Fibroblast of skin of left biceps (primary cell): ENCODE measurements at places on chromosomes 3 and 15.

- DNase-seq = no peak
Observed at GRCh38 chr3:23438657-23439056, 235.5 kb downstream of the UBE2E2 start.

- no peak for DNase-seq
Observed at GRCh38 chr15:96887730-96888129, 557.2 kb downstream of the NR2F2 start.

DNA sequence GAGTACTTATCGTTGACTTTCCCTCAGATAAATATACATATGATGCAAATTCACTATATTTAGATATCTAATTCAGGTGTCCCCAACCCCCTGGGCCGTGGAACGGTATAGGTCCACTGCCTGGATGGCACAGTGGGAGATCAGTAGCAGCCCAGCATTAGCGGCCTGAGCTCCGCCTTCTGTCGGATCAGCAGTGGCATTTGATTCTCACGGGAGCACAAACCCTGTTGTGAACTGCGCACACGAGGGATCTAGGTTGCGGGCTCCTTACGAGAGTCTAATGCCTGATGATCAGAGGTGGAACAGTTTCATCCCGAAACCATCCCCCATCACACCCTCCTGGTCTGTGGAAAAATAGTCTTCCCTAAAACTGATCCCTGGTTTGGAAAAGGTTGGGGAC, 6.9 kb downstream of the KNL1 start:
- no peak for DNase-seq

DNA sequence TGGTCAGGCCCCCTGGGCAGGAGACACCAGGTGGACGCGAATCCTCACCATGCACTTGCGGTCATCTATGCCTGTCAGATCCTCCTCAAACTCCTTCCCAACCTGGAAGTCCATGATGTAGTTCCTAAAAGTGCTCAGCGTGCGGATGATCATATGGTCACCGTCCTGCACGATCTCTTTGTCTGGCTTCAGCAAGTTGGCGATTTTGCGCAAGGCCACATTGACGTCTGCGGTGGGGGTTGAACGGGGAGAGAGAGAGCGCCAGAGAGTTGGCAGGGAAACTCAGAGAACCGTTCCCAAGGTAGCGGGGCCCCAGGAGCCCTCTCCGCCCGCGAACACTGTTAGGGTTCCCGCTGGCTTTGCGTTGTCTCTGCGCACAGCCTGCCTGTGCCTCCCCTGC, 809 bp downstream of the RBP1 start:
- DNase-seq = no peak

DNA sequence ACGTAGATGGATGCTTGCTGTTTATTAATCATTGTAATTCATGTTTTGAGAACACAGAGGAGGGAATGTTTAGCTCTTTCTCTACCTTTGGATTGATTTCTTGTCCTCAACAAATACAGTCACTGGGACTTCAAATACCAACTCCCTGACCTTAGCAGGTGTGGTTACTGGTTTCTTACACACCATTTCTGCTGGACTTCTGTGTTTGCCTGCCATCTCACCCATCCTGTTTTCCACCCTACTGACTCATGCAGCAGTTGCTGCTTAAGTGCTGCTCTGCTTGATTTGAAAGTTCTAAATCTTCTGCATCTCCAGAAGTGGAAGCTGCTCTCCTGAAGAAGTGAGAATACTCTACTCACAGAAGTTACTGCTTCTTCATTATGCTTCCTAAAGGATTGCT, 170.3 kb downstream of the ZPLD1 start:
- no peak for DNase-seq

- no peak for DNase-seq
Observed at GRCh38 chr15:74395319-74396145, 28.1 kb upstream of the CYP11A1 start.

GRCh38 chr15:89457086-89457485, 39.3 kb downstream of the RHCG start:
- no peak for DNase-seq

DNA sequence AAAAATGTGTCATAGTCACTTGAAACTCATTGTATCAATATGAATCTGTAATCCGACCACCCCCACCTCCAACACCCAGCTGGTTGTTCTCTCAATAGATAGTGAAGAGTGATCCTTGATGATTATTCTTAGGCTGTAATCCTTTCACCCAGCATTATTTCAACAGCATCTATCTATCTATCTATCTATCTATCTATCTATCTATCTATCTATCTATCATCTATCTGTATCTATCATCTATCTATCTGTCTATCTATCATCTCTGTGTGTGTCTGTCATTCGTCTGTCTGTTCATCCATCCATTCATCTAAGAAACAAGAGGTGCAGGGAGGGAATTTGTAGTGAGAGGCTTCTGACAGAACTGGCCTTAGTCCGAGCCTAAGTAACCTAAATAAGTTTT, 78.7 kb upstream of the IGSF10 start:
- DNase-seq = no peak

DNA sequence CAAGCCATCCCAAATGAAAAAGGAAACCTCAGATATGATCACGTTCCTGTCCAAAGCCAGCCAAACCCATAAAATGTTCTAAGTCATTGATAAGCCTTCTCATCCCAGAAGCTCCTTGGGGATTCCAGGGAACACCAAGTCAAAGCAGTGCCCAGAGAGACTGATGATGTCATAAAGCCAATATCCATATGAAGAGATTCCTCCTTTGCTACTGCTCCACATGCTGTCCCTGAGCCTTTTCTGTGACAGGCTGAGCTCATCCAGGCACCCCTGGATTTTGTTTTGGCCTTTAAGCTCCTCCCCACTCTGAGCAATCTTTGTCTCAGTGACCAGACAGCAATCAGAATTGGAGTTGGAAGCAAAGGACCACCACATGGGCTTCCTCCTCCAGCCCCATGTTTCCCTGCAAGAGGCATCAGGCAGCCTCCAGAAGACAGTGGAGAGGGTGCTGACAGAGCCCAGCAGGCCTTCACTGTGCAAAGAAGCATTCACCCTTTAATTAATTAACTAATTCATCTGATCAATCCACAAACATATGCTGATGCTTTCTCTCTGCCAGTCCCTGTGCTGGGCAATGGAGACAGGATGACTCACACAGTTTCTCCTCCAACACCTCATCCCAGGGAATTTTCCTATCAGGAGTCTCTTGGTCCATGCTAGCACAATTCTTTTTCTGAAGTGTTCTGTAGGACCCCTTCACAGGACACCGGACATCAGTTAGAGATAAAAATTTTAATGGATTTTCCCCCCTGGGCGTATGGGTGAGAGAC, 25.0 kb downstream of the MEX3B start:
- no peak for DNase-seq

- peak; percentile 22 for DNase-seq
Observed at GRCh38 chr3:145807990-145808389, 353.0 kb downstream of the PLOD2 start.

GRCh38 chr3:54573858-54574257, 354.0 kb downstream of the LRTM1 start:
- no peak for DNase-seq

GRCh38 chr3:10770981-10771380, 45.0 kb upstream of the SLC6A11 start:
- DNase-seq = no peak

- DNase-seq = no peak
Observed at GRCh38 chr3:30681649-30682211, 75.3 kb downstream of the TGFBR2 start.

DNA sequence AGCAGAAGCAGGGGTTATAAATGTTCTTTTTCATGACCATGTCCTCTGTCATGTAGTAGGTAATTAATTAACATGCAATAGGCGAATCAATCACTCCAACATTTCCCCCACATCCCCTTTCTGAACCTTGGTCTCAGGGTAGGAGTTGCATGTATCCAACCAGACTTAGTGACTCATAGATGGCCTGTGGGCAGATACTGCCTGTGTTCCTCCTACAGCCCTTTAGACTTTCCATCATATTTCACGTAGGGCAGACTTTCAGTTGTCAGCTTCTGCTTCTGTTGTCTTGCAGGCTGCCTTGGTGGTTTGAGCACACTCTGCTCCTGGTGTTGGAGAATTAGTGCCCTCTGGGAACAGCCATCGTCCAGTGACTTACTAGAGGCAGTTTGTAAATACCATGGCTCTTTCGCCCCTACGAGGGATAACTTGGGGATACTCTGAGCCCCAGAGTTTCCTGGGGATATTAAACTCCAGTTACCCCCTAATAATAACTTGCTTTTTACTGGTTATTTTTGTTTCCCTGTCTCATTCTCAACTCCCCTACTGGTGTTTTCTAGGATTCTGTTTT, 244.4 kb downstream of the EDEM1 start:
- DNase-seq = no peak

GRCh38 chr3:45790596-45790995, 5.7 kb downstream of the SLC6A20 start:
- no peak for DNase-seq

DNA sequence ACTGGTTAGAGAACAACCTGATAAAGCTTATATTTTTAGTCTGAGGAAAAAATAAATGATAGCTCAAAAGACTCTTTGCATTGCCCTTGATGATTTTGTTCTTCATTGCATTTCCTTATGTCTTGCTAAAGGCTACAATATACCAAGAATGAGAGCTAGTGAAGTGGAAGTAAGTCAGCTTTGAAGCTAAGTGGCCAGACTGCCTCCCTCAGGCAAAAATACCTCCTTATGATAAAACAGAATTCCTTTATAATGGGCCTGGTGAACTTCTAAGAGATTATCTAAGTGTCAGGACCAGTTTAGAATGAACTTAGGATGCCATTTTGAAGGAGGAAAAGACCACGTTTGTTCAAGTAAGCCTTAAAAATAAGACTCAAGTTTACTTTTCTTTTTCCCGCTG, 678.4 kb downstream of the ROBO2 start:
- no peak for DNase-seq

- no peak for DNase-seq
Observed at GRCh38 chr3:133887803-133888703, 7.6 kb downstream of the RAB6B start.

DNA sequence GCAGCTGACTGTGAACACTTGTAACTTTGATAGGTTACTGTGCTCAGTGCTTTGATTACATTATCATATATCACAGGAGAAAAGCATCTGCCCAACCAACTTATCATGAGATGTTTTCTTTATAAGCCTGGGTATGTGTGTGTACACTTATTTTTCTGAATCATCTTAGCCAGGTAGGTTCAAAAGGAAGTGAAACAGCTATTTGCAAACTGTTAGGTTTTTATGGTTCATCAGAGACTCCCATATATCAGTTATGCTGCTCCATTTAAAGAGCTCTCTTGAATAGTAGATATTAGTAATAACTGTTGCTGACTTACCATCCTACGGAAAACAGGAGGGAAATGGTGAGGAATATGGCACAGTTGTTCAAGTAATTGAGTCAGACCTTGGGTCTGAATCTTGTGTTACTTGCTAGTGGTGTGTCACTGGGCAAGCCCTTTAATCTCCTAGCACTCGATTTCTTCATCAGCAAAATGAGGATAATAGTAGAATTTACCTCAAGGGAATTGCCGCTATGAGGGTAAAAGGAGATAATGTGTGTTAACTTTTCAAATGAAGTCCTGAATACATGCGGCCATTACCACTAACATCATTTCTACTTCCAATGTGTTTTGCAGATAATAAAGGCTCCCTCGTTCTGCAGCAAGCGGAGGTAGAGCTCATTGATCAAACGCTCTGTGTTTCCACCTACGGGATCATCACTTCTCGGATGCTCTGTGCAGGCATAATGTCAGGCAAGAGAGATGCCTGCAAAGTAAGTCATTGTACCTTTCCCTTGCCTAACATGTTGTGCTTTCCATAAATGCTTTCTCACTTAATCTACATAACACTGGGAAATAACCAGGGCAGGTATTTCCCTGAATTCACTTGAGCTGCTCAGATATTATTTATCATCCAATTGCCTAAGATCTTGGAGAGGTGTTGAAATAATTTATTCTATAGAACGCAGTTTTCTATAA, 7.8 kb upstream of the C3orf52 start:
- no peak for DNase-seq

DNA sequence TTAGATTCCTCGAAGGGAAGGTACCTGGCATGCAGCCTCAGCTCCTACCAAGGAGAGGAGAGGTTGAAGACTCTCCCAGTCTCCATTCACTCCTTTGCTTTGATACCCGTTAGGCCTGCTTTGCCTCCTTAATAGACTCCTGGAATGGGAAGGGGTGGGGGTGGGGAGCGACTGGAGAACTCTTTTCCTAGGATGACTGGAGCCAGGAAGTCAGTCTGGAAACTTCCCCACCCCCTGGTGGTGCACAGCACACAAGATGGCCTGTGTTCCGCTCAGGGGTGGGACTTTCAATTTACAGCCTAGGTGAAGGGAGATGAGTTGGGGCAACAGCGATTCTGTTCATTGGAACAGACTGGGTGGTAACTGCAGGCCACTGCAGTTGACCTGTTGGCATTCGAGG, 21.4 kb upstream of the CELF6 start:
- DNase-seq = no peak

DNA sequence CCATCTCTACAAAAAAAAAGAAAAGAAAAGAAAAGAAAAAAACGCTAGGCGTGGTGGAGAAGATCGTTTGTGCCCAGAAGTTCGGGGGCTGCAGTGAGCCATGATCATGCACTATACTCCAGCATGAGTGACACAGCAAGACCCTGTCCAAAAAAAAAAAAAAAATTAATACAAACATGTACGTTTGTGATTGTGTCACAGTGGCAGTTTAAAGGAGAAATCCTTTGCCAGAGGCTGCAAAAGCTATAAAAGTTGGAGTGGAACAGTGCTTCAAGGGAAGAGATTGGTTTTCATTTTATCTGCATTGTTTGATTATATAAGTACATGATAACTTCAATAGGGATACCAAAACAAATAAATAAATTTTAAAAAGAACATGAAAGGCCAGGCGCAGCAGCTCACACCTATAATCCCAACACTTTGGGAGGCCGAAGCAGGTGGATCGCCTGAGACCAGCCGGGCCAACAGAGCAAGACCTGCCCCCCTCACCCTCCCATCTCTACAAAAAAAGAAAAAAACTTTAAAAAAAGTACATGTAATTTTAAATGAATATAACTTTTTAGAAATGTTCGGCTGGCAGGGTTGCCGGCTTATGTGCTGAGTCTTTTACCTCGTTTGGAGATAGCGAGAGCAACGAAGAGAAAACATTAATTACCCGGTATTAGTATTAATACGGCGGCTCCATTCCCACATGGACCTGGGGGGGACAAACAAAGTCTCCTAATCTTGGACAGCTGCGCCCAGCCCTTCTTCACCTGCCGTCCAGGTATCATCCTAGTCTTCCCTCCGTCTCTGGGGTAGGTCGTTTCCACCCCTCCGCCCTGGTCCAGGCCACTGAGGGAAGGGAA, 573 bp upstream of the DIS3L start:
- no peak for DNase-seq

DNA sequence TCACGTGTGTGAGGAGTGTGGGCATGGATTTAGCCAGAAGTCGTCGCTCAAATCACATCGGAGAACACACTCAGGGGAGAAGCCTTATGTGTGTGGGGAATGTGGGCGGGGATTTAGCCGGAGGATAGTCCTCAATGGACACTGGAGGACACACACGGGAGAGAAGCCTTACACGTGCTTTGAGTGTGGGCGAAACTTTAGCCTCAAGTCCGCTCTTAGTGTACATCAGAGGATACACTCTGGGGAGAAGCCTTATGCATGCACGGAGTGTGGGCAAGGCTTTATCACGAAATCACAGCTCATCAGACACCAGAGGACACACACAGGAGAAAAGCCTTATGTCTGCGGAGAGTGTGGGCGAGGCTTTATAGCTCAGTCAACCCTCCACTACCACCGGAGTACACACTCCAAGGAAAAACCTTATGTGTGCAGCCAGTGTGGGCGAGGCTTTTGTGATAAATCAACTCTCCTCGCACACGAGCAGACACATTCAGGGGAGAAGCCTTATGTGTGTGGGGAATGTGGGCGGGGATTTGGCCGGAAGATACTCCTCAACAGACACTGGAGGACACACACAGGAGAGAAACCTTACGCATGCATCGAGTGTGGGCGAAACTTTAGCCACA, 28.1 kb downstream of the ZNF589 start:
- DNase-seq = no peak

GRCh38 chr15:101476756-101477155, 12.8 kb downstream of the PCSK6 start:
- no peak for DNase-seq
